ENCODE measurements at places on chromosomes 11 and 22. TPM values are rescaled to one million over a fixed set of nuclear protein-coding genes. Genes with fewer than 3 reads are reported as not detected.

GRCh38 chr11:118988280-118988679 lies 9.7 kb upstream of the CENATAC start:
- ATAC-seq = peak; percentile 97

The TBC1D22A gene
- 21.4 TPM for total RNA-seq

- peak; percentile 65 for ATAC-seq
Measured at GRCh38 chr11:75428281-75428724, 4.7 kb downstream of the KLHL35 start.

The UBQLNL gene
- total RNA-seq = 0.08 TPM

DNA sequence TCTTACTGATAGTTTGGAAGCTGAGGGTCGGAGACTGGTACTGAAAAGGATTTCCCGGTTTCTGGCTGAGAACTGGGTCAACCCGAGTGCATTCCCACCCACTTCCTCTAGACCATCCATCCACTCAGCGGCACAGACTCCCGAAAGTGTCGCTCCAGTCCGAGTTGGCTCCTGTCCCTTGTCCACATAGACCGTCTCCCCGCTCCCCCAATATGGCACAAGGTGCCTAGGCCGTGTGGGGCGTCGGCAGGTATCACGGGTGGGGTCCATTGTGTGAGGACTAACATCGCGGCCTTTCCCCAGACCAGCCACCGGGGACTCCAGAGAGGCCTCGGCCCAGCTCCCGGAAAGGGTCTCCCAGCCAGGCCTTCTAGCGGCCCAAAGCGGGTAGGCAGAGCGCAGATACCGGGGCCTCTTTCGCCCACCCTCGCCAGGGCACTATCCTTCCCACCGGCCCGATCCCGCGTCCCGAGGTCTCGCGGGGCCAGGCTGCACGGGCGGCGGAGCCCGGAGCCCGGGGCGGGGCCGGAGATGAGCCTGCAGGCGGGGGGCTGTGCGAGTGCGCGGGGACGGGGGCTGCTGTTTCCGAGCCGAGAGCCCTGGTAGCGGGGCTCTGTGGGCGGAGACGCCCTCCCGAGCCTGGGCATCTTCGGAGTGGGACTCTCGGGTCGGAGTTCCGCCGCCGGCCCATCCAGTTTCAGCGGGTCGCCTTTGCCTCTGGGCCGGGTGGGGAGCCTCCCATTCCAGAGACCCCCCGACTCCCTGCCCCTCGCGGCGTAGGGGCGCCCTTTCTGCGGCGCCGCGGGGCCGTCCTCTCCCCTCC lies 21.1 kb downstream of the SERPINH1 start:
- peak; percentile 65 for ATAC-seq

DNA sequence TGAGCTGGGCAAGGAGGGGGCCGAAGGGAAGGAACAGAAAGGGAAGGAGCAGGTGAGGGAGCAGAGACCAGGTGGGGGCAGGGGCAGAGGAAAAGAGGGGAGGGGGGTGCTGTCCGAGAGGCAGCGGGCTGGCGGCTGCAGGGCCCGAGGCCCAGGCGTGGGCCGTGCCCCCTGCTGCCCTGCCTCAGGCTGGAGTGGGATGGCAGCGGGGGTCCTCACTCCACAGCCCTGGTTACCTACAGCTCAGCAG lies 2.3 kb downstream of the IGF2 start:
- no peak for ATAC-seq

DNA sequence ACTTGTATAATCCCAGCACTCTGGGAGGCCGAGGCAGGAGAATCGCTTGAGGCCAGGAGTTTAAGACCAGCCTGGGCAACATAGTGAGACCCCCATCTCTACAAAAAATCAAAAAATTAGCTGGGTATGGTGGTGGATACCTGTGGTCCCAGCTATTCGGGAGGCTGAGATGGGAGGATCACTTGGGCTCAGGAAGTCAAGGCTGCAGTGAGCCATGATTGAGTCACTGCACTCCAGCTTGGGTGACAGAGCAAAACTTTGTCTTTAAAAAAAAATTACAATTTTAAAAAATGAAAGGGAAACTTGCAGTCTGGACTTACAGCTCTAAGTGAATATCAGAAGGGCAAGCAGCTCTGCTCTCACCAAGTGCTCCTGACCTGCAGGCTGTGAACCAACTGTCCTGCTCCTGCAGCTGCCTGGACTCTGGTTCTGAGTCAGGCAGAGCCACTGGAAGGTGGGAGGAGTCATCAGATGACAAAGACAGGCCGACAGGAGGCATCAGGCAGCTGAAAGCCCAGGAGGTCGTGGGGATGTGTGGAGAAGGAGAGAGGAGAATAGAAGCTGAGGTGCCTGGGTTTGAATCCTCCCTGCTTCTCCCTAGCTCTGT lies 9.6 kb downstream of the SMTNL1 start:
- peak; percentile 11 for ATAC-seq

DNA sequence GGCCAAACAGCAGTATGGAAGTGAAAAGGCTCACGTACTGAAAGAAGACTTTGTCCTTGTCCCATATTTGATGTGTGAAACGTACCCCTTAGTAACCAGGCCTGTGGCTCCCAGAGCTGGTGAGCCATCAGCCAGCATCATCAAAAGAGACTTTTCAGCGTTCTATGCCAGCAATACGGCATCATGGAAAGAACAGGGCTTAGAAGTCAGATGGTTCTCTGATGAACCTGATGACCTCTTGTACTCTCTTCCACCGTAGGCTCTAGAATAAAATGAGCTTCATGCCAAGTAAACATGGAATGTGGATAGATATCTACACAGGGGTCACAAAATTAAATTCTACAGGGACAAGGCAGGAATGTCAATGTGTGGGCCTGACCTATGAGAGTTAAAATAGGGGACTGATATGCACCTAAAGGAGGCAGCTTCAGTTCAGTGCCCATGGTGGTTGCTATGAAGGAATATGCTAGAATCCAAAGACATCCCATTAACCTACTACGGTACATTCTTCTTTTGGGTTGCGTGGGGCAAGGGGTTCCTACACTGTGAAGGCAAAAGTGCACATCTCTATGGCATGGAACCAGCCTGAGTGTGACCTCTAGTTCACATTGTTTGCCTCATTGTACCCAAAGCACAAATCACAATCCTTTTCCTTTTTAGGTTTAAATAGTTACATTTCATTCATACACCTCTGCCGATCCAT lies 130.6 kb downstream of the ETS1 start:
- ATAC-seq = no peak

The CHRDL2 gene
- 2.0 TPM for total RNA-seq

DNA sequence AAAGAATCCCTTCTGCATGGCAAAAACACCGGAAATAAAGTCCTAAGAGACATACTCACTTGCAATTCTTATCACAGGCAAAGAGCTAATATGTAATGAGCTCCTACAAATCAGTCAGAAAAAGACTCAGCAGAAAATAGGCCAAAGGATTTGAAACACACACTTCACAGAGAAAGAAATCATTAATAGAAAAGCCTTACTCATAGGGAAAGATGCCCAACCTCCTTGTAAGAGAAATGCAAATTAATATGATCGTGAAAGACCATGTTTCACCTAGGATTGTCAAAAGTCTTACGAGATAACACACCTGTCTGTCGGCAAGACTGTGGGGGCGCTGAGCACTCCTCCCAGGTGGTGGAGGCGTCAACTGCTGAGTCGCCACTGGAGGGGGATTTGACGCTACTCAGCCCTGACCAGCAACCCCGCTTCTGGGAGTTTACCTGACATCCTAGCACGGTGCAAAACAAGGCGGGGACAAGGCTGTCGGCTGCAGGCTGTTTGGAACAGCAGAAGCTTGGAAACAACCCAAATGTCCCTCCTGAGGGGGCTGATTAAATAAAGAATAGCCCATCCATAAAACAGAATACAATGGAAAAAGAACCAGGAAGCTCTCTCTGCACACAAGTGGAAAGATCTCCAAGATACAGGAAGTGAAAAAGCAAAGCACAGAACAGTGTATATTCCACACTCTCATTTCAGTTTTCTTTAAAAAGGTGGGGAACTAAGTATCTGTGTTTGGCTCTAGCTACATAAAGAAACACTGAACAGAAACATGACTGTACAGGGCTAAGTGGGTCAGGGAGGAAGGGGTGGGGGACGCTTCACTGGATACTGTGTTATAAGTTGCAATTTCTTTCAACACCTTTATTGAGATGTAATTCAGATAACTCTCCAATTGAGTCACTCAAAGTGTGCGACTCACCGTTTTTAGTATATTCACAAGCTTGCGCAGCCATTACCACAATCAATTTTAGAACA lies 11.5 kb downstream of the CSNK1E start:
- peak; percentile 30 for ATAC-seq

The CHRM1 gene
- not detected for total RNA-seq

DNA sequence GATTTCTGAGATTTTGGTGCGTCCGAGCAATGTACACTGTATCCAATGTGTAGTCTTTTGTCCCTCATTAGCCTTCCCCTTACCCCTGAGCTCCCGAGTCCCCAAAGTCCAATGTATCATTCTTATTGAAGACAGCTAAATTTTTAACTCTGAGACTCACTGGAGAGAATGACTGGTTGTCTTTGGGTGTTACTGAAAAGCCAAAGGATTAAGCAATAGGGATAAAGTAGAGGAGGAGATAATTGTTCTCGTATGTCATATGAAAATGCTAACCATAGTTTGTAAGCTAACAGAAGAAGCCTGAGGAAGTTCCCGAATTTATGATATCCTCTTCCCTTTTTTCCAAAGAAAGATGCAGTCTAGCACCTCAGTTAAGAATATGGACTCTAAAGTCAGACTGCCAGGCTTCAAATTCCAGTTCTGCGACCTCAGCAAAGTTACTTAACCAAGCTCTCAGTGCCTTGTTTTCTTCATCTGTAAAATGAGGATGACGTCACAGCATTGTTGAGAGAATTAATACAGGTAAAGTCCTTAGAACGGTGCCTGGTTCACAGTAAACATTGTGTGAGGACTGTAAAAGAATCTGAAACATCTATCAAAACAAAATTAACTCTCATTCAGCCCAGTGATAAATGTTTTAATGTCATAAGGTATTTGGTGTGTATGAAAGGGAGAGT lies 1.6 kb upstream of the MSANTD2 start:
- no peak for ATAC-seq

DNA sequence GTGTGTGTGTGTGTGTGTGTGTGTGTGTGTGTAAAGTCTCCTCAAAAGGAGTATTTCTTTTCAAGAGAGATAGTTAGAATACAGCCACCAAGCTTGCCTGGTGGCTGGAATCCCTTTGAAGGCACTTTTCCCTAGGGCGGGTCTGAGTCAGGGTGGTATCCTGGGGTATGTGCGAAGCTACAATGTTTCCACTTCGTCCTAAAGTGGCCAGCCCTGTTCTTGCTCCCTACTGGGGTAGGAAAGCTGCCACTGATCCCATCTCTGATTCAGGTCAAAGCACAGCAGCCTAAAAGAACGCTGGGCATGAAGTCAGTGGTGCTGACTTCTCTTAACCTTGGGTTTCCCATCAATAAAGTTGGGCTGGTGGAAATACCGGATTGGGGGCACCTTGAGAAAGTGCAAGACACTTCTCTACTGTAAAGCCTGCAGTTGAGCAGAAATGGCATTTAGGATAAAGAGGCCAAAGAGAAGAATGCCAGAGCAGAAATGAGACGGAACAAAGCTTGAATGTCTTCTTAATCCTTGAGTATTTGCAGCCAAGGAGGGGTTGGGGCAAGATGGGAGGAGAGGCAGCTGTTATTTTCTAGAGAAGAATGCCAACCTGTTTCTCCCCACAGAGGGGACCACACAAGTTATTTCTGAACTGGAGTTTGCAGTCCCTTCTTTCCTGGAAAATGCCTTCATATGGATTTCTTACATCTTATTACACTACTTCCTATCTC lies 35.3 kb downstream of the ZNRF3 start:
- peak; percentile 25 for ATAC-seq

DNA sequence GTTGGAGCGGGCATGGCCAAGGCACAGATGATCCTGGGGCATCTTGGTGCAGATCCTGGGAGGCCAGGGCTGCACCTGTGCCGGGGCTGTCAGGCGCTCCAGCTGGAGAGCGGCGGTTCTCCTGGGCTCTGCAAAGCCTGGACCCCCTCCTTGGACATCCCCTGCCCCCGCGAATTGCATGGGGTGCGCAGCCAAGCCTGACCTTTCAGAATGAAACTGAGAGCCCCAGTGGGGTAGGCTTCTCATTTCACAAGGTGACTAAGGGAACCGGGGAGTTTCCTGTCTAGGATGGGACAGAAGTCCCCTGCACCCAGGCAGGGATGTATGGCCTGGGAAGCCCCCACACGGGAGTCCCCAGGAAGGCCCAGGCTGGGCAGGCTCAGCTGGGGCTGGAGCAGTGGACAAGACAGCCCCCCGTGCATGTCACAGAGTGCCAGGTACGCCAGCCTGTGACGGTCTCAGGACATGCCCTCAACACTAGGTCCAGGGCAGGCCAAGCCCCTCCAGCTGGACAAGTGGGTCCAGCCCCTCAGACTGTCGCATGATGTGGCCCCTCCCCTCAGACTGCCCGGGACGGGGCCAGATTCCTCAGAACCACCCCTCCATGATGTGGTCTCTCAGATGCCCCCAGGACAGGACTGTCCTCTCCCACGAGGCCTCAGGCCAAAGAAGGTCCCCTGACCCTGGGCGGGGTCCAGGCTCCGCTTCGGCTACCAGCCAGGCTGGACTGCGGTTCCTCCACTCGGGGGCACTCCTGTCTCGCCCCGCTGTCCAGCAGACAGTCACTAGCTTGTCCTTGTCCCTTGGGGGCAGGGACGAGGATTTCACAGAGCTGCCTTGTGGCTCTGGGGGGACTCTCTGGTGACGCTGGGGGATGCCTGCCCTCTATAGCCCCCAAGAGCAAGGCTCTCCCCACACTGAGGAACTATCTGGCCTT lies 2.3 kb downstream of the LSP1 start:
- ATAC-seq = no peak

GRCh38 chr22:22067192-22067591 lies 84.6 kb upstream of the TOP3B start:
- ATAC-seq = no peak

GRCh38 chr11:92391808-92392207 lies 167.2 kb downstream of the FAT3 start:
- no peak for ATAC-seq

GRCh38 chr22:44753189-44754042 lies 1.0 kb downstream of the ARHGAP8 start:
- ATAC-seq = peak; percentile 33

- peak; percentile 0 for ATAC-seq
Measured at GRCh38 chr11:555227-555779, 5.2 kb downstream of the LMNTD2 start.

DNA sequence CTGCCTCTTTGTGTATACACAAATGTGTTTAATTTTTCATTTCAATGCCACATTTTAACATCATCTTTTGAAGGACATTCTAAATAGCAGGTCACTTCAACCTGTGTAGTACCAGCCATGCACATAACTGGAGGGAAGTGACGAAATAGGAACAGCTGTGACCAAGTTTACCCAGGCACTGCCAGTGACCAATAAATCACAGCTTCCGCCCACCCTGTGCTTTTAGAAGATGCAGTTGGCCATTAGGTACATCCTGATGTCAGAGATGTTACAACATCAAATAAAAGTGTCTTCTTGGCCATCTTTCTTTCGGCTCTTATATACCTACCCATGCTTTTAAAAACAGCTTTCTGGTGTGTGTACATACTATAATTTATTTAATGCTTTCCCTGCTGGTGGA lies 7.8 kb downstream of the LDLRAD3 start:
- no peak for ATAC-seq

The RGL4 gene
- not detected for total RNA-seq

- no peak for ATAC-seq
Measured at GRCh38 chr11:46122945-46123715, 1.9 kb upstream of the PHF21A start.

Measured in esophagus mucosa (tissue), 1 donor.